ENCODE measurements at places on chromosomes 5 and 9. TPM values are rescaled to one million over a fixed set of nuclear protein-coding genes. Genes with fewer than 3 reads are reported as not detected.

The HMCN2 gene
- 0.31 TPM for polyA plus RNA-seq

The CYLC2 gene
- not detected for polyA plus RNA-seq

The FOXE1 gene
- polyA plus RNA-seq, result not detected

DNA sequence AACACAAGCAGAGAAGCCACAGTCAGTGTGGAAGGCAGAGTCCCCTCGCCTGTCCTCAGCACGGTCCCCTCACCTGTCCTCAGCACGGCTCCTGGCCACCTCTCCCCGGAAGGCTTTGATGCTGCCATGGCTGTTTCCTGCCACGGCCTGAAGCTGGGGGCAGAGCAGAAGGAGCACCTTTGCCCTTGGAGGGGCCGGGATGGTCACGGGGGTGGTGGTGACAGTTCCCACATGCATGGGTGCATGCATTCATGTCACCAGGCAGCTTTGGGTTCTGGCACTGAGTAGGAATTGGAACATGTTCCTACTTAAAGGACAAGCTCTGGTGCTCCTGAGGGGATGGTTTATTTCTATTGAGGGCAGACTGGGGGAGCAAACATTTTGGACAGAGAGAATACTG is 57.8 kb upstream of the PHYKPL start:
- H3K36me3 ChIP-seq, result no peaks in the 10 kb centered on the region
- no peak overlapping the region for H3K27ac ChIP-seq
- no peak overlapping the region for H3K4me3 ChIP-seq
- no peaks in the 10 kb centered on the region for H3K27me3 ChIP-seq
- H3K4me1 ChIP-seq, result no peaks in the 10 kb centered on the region

DNA sequence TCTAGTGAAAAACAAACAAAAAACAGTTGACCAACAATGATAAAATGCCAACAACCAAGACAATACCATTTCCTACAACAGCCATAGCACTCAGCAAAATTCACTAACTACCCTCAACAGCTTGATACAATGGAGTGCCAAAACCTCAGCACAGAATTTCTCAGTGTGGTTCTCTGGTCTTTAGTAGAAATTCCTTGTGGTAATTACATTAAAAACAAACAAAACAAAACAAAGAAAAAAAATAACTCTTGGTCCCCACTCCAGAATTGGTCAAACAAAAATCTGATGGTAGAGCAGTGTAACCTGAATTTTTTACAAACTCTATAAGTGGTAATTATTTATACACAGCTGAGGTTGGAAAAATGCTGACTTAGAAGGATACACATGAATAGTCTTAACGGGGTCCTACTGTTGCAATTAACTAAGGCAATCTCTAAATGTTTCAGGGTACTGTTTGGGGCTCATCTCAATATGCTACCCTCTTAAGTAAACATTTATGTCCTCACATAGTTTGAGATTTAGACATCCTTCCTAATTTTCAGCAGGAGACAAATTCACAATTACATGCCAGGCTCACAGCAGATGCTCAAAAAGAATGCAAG is 13.8 kb downstream of the CSNK1A1 start:
- H3K36me3 ChIP-seq, result peaks cover 5% of the 10 kb centered on the region
- no peak overlapping the region for H3K4me3 ChIP-seq
- DNase-seq, result no peak
- H3K27ac ChIP-seq, result no peak overlapping the region

GRCh38 chr5:11130131-11130530 is 369.1 kb upstream of the DAP start:
- H3K36me3 ChIP-seq, result no peaks in the 10 kb centered on the region
- H3K4me1 ChIP-seq, result no peaks in the 10 kb centered on the region
- DNase-seq, result no peak
- no peak overlapping the region for H3K4me3 ChIP-seq
- no peaks in the 10 kb centered on the region for H3K27me3 ChIP-seq
- no peak overlapping the region for H3K27ac ChIP-seq

The SLC4A9 gene
- not detected for polyA plus RNA-seq

The ANKRD31 gene
- polyA plus RNA-seq, result 0.03 TPM

All from liver (tissue), 10 donors.